Sciatic nerve (tissue), 2 donors: ENCODE measurements at places on chromosomes 12 and 14.

GRCh38 chr12:54126696-54127537 is 61.9 kb downstream of the SMUG1 start:
- DNase-seq: peak; percentile 88

GRCh38 chr14:55327179-55327578 is 56.0 kb downstream of the FBXO34 start:
- DNase-seq: no peak

DNA sequence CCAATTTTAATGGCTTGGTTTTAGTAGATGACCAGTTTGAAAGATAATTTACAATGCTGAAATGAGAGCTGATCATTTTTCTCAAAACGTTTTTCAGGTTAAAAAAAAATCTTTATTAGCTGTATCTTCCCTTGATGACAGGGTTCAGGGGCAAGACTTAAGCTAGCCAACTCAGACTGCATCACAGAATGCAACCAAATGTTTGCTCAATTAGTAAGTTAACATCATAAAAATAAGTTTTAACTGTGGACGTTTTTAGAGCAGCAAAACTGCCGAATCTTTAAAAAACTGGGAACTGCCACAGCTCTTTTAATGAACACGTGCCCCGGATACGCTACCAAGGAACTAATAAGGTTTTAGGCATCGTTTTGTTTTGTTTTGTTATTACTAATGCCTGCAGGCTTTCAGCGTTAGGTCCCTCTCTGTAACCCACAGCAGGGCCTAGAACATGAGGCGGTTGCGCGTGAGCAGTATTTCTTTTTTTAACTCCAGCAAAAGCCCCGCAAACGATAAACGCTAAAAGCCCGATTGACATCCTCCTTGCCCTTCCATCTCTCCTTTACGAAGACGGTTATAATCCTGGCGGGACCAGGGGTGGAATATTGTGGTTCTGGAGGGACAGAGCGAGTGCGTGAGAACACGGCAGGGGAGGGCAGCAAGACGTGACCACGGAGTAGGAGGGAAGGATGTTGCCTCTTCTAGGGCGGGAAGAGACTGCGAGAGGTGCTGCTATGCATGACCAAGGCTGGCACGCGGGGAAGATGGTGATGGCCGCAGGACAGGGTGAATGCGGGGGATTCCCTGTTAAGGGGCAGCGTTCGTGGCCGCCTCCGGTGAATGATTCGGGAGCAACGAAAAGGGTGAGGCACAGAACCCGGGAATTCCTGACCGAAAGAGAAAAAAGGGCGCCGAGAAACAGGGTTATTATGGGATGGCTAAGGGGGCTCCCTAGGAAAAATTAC is 652 bp downstream of the SUPT16H start:
- no peak for DNase-seq

GRCh38 chr14:76921088-76921399 is 94.8 kb downstream of the LRRC74A start:
- no peak for DNase-seq

DNA sequence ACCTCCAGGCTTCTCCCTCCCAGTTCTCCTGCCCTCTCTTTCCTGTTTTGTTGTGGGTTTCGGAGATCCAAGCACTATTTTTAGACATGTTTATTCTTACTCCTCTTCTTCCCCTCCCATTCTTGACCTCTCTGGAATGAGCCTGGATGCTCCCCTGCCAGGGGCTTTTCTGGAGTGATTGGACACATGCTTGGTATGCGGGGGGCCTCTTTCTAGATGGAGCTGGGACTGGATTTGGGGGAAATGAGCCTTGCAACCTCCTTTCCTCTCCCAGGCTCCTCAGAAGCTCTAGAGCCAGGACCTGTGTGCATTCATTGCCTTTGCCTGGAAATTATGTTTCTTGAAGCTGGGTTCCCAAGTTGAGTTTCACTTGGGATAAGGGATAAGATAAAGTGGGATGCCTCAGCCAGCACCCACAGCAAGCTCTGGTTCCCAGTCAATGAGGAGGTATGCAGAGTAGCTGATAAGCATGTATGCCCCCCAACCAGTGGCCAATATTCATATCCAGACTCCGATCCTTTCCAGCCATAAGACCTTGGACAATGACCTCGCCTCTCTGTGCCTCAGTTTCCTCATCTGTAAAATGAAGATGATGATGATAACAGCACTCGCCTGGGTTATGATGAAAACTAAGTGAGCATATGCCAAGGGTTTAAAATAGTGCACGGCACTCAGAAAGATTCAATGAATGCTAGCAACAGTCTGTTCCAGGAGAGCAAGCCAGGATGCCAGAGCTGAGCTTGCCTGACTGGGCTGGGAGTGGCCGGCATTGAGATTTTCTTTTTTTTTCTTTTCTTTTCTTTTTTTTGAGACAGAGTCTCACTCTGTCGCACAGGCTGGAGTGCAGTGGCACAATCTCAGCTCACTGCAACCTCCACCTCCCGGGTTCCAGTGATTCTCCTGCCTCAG is 97.8 kb downstream of the SCARB1 start:
- no peak for DNase-seq

- no peak for DNase-seq
These were observed 18.5 kb upstream of the CD9 start for GRCh38 chr12:6181583-6182278.

DNA sequence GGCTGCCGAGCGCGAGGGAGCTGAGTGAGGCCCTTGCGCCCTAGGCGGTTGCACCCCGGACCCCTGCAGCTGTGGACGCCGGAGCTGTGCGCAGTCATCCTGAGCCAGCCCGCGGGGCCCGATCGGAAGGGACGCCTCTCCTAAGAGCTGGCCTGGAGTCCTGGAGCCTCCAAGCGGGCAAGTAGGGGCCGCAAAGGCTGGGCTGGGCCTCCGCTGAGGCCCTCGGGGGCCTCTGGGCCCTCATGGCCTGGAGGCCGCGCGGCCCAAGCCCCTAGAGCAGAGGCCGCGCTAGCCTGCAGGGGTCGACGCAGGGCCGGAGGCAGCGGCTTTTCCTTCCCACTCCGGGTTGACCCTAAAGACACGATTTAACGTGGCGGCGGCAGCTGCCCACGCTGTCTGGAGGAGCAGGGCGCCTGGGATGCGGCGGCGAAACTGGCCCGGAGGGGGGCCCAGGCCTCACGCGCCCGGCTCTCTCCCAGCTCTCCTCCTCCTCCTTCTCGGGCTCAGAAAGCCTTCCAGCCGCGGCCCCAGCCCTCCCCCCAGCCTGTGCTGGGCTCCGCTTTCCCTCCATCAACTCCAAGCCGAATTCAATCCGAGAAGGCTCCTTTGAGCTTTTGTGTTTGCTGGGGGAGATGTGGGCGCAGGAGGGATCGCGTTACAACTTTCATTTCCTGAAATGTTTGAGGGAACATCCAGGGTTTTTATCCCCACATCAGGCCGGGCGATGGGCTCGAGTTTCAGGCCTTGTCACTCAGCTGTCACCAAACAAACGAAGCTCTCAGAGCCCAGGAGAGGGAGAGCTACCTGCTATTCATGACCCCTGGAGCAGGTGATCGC is 11.6 kb downstream of the SIX1 start:
- DNase-seq: no peak

- DNase-seq: no peak
These were observed 245.4 kb downstream of the EFCAB11 start for GRCh38 chr14:89708982-89709625.

- no peak for DNase-seq
These were observed 67.5 kb downstream of the ETV6 start for GRCh38 chr12:11716794-11717518.

DNA sequence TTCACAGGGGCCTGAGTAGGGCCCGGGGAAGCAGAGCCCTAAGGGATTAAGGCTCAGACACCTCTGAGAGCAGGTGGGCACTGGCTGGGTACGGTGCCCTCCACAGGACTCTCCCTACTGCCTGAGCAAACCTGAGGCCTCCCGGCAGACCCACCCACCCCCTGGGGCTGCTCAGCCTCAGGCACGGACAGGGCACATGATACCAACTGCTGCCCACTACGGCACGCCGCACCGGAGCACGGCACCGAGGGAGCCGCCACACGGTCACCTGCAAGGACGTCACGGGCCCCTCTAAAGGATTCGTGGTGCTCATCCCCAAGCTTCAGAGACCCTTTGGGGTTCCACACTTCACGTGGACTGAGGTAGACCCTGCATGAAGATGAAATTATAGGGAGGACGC is 7.1 kb downstream of the LTBR start:
- no peak for DNase-seq

- DNase-seq: no peak
These were observed 4.1 kb downstream of the TEP1 start for GRCh38 chr14:20409226-20409625.

DNA sequence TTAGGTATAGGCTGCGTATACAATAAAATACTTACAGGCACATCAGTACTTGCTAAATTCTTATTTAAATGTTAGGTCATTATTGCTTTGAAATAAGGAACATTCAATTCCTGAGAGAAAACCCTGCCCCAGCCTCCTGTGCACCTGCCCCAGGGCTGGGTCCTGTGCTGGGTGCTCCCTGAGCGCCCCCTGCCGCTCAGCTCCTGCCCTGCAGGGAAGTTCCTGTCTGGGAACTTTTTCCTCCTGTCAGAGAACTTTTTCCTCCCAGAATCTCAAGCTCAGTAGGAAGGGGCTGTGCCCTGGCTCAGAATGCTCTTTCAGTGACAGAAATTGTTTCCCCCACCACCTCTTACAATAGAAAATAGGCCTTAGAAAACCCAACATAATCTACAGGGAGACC is 751.1 kb downstream of the TMEM121 start:
- DNase-seq: no peak

DNA sequence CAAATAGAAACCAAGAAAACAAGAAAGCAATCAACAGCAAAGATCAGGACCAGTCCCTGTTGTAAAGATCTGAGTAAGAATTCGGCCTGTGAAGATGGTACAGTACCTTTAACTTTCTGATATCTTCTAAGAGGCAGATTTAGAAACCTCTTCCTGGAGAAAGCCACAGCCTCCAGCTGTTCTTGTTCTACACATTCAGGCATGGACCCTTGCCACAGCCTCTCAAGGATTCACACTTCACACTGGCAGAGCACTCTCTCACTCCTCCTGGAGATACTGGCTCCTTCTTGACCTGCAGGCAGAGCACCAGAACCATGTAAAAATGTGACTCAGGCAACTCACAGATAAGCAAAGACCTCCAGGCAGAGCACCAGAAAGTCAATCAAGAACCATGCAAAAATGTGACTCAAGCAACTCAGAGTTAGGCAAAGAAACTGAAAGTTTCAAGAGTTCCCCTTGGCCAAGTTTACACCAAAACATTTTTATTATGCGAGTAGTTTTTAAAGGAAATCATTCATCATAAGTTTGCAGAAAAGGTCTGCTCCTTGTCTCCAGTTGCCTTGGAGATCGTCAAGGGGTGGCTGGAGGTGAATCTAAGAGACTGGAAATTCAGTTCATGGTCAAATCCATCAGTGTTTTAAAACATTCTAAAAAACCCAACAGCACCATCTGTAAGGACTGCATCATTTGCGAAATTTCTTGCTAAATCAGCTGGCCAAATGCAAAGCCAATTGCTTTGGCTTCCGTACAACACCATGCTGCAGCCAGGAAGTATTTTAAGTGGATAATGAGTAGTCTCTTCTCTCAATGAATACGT is 119.3 kb upstream of the MDM1 start:
- peak; percentile 58 for DNase-seq

DNA sequence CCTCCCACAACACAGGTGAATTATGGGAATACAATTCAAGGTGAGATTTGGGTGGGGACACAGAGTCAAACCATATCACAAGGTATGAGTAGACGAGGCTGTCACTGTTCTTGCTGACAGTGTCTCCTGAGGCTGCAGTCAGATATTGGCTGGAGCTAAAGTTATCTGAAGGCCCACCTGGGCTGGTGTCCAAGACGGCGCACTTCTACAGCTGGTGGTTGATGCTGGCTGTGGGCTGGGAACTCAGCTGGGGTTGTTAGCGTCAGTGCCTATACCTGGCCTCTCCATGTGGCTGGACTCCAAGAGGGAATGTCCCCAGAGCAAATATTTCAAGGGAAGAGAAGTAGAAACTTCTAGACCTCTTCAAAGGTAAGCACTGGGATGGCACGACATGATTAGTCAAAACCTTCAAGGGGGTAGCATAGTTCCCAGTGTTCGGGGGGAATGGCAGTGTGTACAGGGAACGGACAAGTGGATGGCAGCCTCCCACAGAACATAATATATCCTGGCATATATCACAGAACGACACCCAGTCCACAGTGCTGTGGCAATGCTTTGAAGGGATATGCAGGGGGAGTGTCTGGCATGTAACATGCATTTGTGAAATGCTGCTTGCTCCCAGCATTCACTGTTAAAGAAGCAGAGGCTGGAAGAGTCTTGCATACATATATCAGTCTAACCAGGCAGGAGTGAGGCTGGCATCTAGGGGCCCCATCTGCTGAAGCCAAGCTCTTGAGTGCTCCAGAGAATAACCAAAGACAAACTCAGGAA is 126.7 kb upstream of the RFLNA start:
- DNase-seq: no peak

DNA sequence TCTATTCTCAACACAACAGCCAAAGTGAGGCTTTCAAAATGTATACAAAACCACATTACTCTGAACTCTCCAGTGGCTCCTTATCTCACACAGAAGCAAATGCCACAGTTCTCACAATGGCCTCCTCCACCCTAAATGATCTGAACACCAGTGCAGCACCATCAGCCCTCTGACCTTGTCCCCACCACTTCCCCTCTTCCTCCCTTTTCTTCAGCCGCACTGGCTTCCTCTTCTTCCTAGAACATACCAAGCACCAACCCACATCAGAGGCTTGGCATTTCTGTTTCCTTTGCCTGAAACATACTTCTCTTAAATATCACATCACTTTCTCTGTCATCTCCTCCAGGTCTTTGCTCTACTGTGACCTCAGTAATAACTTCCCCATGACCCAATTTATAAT is 66.3 kb downstream of the GPR135 start:
- DNase-seq: no peak

DNA sequence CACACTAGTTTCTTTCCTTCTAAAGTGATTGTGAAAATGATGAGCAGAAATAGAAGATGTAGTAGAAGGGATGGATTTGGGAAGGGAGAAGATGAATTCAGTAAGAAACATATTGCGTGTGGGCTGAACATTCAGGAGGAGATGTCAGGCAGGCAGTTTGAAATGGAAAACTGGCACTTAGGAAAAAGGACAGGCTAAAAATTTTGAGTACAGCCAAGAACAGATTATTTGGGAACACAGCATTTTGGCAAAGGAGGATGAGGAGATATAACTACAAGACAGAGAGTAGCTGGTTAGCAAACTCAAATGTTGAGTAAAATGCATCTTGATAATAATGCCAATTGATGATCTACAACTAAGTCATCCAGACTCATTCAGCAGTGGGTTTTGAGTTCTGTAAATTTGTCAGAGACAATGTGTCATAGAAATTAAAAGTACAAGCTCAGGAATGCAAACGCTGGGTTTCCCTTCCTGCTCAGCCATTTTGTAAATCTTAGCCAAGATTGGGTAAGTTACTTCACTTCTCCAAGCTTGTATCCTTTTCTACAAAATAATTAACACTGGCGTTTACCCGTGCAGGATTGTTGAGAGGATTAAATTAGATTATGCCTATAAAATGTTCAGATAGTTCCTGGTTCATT is 255.0 kb downstream of the NAV3 start:
- no peak for DNase-seq
